ENCODE measurements at places on chromosomes 2 and 18.

- no peak for DNase-seq
Measured at GRCh38 chr2:37563375-37564015, 107.9 kb downstream of the CDC42EP3 start.

DNA sequence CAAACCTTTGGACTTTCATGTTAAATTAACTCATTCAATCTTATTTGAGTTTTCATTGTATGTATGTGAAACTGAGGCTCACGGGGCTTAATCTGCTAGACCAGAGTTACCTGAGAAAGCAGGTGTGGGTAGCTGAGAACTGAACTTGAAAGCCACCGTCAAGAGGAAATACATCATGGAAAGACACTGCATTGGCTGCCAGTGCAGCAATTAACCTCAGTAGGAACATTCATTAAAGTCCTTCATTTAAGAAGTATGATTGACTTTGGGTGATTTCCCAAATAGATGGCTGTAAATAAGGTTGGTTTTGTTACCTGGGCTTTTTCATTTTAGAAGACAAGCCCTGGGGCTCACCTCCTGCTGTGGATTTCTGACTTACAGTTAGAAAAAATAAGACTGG, 36.5 kb upstream of the MGAT5 start:
- DNase-seq, result no peak

GRCh38 chr2:208642125-208642779, 235.7 kb downstream of the PTH2R start:
- DNase-seq, result no peak

- no peak for DNase-seq
Measured at GRCh38 chr2:161238265-161238559, 70.0 kb upstream of the PSMD14 start.

DNA sequence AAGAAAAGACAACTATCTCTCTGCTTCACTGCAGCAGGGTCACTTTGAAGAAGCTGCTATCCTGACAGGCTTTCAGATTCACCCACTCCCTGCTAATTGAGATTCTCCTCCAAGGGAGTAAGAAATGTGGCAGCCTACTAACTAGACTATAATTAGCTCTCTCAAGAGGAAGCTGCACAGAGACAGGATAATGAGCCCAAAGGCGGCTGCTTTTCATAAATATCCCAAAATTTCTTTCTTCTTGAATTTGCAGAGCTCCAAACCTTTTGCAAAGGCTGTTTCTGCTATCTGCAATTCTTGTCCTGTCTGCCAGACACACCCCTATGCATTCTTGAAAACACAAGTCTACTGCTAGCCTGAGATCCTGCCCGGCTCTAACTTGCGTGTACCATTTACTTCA, 54.0 kb upstream of the RNU4ATAC start:
- no peak for DNase-seq

GRCh38 chr2:179051250-179051649, 1.3 kb upstream of the CCDC141 start:
- DNase-seq, result no peak

DNA sequence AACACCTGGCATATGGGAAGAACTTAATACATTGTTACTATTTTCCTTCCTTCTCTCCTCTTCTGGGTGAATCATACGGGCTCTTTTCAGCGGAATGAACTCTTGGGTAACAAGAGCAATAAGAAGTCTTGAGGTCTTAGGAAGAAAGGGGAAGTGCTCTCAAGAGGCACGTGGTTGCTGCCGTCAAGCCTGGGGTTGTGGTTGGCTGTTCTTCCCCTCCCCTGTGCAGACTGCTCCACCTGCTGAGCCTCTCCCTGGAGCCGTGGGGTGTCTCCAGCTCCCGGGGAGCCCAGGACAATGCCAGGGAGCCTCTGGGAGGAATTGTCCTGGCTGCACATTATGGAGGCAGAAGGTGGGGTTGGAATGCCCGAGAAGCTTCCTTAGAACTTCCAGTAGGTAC, 19.4 kb downstream of the TOGARAM2 start:
- DNase-seq, result no peak

DNA sequence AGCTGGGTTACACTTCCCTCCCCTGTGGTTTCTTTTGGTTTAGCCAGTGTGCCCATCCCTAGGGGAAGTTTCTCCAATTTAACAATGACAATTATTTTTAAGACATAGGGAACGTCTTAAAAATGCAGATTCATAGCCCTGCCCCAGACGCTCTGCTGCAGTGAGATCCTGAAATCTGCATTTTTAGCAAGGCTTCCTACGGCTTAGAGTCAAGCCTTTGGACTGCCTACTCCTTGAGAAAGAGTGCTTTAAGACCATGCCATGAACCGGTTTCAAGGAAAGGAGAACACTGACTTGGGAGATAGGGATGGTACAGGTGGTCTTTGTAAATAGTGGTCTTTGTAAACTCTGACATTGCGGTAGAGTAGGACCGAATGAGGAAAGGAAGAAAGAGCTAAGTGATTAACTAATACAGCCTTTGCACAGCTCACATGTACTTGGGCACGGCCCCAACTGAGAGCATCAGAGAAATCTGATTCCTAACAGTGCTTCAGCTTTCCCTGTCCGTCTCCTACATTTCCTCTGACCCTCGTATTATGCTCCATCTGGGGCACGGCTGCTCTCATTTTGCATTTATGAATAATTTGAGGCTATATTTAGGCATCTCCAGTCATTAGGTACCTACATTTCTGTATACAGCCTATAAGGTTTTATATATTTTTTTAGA, 217.6 kb upstream of the TANK start:
- no peak for DNase-seq

DNA sequence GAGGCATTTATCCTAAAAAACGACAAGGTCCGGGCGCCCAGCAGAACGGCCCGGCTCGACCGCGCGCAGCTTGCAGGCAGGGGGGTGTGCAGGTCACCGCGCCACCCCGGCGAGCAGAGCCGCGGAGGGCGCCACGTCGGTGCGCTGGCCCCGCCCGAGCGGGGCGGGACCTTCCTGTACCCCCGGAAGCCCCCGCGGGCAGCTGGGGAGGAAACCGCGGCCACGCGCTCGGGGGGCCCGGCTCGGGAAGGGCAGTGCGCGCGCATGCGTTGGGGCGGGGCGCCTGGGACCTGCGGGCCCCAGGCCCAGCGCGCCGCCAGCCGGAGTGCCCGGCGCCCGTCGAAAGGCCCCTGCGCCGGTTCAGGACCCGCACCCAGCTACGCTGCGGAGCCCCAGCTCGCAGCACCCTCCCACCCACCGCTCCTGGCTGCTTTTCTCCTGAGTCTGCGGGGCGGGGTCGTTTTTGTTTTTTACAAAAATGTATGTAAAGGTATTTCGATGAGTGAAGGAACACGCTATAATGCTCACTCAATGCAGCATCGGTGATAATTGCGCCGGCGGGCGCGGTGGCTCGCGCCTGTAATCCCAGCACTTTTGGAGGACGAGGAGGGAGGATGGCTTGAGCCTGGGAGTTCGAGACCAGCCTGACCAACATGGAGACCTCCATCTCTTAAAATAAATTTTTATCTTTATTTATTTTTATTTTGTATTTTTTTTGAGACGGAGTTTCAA, 47.7 kb upstream of the POMC start:
- peak; percentile 52 for DNase-seq

Data from EL (cell line).